AML-193 (cell line): ENCODE measurements at places on chromosomes 6 and 20.
A peak's percentile ranks its signal among the peaks of the same experiment; 100 is the strongest.

DNA sequence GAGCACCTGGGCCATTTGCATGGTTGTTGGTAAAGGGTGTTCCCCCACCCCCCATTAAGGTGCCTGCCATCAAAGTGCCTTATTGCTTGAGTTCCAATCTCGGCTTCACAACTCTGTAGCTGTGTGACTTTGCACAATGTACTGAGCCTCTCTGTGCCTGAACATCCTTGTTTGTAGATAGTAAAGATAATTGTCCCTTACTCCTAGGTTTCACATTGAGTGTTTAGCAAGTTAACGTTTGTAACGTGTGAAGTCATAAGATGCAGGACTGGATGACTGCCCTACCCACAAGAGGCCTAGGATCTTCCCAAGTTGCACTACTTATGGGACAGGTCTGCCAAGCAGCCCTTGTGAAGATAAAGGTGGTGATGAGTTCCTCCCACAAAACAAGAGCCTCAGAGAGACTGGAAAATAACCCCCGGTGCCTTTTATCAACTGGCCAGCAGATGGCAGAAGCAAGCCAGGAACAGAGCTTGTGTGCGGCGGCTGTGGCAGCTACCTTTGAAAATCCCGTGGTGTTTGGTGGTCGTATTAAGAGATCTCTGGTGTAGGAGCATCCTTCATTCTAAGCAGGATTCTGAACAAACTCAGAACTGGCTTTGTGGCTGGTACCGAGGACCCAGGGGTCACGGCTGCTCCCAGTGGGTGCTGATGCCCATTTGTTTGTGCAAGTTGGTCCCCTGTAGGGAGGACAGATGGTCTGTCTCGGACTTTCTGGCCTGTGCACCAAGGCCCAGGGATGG, 99.1 kb downstream of the CDH26 start:
- DNase-seq = peak; percentile 89

DNA sequence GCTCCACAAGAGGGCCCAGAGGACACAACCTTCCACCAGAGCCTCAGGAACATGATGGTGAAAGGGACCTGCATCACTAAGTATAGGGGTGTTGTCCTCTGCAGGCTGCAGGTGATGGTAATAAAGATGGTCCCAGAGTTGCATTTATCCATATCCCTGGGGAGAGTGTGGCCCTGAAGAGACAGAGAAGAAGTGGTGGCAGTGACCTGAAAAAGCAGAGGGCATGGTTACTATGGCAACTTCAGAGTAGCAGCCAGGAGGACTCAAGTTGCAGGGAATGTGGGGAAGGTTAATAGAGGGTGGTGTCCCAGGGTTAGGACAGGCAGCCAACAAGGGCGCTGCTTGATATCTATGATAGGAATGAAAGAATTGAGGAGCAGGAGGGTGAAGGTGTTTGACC, 57.1 kb downstream of the HLA-A start:
- DNase-seq = no peak

GRCh38 chr6:119384444-119384843, 34.9 kb upstream of the MAN1A1 start:
- no peak for DNase-seq

GRCh38 chr6:35955970-35956369, 35.1 kb upstream of the SRPK1 start:
- peak; percentile 3 for DNase-seq

GRCh38 chr6:130111031-130111430, 92.7 kb downstream of the L3MBTL3 start:
- DNase-seq = no peak

DNA sequence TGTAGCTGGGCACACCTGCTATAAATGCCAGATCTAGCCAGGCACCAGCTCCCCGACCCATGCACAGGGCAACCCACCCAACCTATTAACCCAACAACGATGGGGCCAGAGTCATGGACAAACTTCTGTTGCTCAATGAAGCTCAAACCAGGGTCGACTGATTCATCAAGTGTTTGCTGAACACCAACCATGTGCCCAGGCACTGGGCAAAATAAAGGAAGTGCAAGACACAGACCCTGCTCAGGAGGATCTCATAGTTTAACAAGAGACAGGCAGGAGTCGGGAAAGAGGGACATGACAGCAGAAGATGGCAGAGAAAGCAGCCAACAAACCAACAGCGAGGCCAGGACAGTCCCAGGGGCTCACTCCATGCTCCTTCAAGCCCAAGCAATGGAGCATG, 18.8 kb downstream of the KCNK5 start:
- peak; percentile 33 for DNase-seq

DNA sequence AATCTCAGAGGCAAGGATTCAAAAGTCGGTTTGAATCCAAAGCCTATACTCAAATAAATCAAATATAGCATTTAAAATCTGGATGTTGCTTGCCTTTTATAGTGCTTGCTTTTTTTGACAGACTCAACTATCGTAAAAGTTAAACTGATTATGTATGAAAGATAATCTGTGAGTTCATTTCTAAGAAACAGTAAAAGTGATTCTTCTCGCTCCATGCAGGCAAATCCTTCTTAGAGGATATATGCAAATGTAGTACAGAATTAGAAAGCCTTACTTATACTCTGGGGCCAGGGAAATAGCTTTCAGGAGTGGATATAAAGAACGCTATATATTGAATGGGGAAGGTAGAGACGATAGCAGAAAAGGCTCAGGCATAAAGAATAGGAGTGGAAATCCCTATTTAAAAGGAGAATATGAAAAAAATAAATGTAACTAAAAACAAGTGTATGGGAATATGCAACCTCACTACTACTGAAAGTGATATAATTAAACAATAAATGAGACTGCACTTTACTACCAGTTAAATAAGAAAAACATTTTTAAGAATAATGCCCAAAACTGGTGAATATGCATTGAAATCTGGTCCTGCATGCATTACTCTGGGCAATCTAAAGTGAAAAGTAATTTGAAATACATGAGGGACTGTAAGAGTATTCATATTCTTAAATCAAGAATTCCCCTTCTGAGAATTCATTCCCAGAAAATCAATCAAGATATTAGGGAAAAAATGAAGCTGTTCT, 361.8 kb upstream of the PLCB4 start:
- DNase-seq = no peak

GRCh38 chr6:43828711-43829110, 58.7 kb downstream of the VEGFA start:
- no peak for DNase-seq

- DNase-seq = no peak
Measured at GRCh38 chr6:146113084-146113623, 84.3 kb downstream of the GRM1 start.

DNA sequence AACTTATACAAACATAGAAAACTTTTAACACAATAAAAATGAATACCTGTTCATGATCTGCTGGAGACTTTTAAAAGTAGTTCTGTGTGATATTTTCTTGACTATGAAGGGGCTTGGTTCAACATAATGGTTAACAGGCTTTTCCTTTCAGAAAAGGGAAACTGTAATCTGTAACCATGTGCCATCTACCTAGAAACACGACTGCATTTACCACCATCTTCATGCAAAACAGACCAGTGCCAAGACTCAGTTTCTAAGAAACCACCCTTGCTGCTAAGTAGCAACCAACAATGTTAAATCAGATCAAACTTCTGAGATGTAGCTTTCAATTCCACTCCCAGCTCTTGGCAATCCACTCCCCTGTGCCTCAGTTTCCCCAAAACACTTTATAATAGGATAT, 15.7 kb downstream of the STAU1 start:
- no peak for DNase-seq

- DNase-seq = no peak
Measured at GRCh38 chr6:144250276-144250675, 34.9 kb upstream of the UTRN start.

- DNase-seq = no peak
Measured at GRCh38 chr20:45872626-45873025, 8.4 kb upstream of the ZSWIM1 start.

- DNase-seq = no peak
Measured at GRCh38 chr6:12635375-12635774, 81.2 kb upstream of the PHACTR1 start.

GRCh38 chr20:56458206-56458821, 10.1 kb upstream of the RTF2 start:
- no peak for DNase-seq

DNA sequence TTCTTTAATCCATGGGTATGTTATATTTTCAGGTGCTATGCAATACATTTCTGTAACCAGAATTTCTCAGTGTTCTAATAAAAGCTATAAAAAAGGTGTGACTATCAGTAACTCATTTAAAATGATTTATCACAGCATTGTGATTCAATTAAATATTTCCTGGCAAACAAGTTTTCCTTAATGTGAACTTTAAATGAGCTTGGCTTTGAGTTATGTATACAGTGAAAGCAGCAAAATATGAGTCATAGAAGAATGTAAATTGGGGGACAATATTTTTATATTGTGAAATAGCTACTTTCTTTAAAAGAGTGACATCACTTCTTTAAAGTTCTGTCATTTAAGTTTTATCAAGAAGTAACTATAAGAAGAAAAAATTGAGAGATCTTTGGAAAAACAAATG, 484.9 kb upstream of the MAN1A1 start:
- no peak for DNase-seq

DNA sequence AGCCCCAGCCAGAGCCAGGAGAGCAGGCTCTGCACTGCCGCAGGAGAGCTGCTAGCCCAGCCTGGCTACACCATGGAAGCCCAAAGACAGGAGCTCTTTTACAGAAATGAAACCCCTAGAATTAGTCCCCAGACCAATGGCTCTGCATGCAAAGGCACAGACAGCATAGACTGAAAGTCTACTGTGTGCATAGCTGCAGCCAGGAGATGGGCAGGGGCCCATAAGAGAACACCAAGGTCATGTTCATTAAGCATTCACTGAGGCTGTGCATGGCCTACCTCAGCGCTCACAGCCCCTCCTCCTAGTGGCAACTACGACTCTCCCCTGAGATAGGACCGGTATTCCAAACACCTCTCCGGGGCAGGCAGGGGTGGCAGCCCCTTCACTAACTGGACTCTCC, 34.9 kb downstream of the SNX5 start:
- DNase-seq = no peak

DNA sequence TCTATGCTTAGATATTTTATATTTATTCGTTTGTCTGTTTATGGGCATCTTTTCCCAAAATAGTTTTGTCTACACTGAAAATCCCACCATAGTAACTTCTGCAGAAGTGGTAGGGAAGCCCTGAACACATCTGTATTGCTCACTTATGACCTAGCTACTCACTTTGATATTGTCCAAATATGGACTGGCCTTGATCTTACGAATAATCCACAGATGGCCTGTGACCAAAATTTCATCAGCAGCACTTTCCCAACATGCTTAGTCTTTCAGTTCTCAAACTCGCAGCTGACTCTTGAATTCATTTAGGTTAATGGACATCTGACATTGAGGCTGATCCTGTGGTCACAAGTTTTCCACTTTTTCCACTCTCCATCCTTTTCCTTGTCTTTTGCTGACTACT, 80.8 kb upstream of the BEND3 start:
- DNase-seq = no peak
